ENCODE measurements at places on chromosomes 5 and 9. TPM values are rescaled to one million over a fixed set of nuclear protein-coding genes. Genes with fewer than 3 reads are reported as not detected.

DNA sequence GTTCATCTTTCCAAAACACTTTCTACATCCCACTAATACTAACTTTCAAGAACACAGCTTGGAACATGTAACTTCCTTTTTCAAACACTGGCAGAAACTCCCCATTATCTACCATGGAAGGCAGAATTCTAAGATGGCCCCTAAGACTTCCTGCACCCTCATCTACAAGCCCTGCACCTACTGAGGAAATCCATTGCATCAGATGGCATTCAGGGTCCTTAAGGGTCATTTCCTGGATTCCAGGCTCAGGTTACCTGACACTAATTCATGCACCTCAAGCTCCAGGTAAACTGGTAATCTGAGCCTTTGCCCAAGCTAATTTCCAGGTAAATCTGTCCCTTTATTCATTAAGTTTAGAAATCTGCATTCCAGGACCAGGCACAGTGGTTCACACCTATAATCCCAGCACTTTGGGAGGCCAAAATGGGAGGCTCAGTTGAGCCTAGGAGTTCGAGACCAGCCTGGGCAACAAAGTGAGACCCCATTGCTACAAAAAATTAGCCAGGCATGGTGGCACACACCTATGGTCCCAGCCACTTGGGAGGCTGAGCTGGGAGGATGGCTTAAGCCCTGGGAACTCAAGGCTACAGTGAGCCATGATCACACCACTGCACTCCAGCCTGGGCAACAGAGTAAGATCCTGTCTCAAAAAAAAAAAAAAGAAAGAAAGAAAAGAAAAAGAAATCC, 91.6 kb downstream of the NFIB start:
- no peaks in the 10 kb centered on the region for H3K4me1 ChIP-seq
- no peak for DNase-seq
- H3K27ac ChIP-seq: no peak overlapping the region
- no peak overlapping the region for H3K4me3 ChIP-seq
- H3K27me3 ChIP-seq: peaks cover 7% of the 10 kb centered on the region

DNA sequence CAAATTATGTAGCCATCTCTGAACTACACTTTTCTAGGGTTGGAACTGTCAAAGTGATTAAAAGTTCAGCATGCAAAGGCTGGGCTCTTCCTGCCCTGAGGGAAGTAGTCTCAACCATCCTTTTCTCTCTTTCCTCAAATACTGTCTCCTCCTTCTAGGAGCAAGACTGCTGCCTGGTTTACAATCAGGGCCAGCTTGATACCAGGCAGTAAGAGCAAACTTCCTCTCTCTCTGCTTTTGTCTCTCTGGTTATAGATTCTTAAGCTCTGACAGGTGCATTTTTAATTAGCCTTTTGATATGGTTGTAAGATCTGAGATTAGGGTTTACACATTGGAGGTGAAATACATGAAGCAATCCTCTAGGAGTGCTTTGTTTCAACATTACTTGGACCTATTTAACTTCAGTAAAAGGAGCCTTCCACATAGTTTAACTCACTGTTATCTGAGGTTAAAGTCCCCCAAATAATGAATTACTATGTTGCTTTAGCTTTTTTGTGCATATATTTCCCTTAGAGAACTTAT, 436.1 kb downstream of the SPATA31D1 start:
- no peaks in the 10 kb centered on the region for H3K27me3 ChIP-seq
- no peak for DNase-seq
- H3K4me1 ChIP-seq: no peaks in the 10 kb centered on the region

DNA sequence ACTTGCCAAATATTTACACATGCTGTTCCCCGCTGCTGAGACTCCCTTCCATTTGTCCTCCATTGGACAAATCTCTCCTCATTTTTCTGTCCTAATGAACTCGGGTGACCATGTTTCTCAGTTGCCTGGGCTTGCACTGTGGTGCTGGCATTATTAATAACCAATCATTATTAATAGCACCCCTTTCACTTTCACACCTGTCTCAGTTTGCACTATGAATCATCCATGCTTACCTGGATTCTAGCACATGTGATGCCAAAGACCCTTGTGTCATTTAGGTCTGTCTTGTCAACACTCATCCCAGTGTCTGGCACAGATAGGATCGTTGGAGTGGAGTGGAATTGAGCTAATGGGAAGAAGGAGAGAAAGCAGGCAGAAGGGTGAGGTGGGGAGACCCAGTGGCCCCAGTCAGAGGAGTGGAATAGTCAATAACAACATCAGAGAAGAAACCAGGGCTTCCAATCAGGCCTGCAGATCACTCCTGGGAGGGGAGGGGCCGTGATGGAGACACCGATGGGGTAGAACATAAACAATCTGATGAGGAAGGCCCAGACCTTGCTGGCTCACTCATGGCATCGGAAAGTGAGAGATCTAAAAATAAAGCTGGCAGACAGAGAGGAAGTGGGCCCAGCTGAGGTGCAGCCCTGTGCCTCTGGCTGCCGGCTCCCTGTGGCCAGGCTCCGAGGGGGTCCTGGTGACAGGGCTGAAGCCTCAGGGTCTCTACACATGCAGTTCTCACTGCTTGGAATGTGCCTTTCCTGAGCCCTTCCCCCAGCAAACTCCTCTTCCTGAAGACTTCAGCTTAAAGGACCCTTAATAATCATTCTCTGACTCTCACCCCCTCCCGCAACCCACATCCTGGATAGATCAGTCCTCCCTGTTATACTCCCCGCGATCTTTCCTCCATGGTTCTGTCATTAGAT, 33.5 kb upstream of the CRB2 start:
- H3K4me1 ChIP-seq: peaks cover 31% of the 10 kb centered on the region
- no peaks in the 10 kb centered on the region for H3K27me3 ChIP-seq
- H3K4me3 ChIP-seq: peak overlapping the region; percentile 25
- H3K27ac ChIP-seq: peak overlapping the region; percentile 80
- peak; percentile 84 for DNase-seq
- no peaks in the 10 kb centered on the region for H3K36me3 ChIP-seq

GRCh38 chr5:64166201-64166959, 737 bp downstream of the RNF180 start:
- peak overlapping the region; percentile 29 for H3K4me3 ChIP-seq
- H3K27ac ChIP-seq: no peak overlapping the region
- peaks cover 2% of the 10 kb centered on the region for H3K36me3 ChIP-seq
- H3K4me1 ChIP-seq: peaks cover 8% of the 10 kb centered on the region
- H3K27me3 ChIP-seq: peaks cover 26% of the 10 kb centered on the region
- DNase-seq: no peak

GRCh38 chr9:106920701-106921283, 57.8 kb downstream of the ZNF462 start:
- H3K4me1 ChIP-seq: peaks cover 12% of the 10 kb centered on the region
- H3K27ac ChIP-seq: no peak overlapping the region
- H3K27me3 ChIP-seq: no peaks in the 10 kb centered on the region
- no peak overlapping the region for H3K4me3 ChIP-seq
- H3K36me3 ChIP-seq: no peaks in the 10 kb centered on the region

GRCh38 chr5:53017383-53017782, 28.2 kb downstream of the ITGA2 start:
- peaks cover 11% of the 10 kb centered on the region for H3K4me1 ChIP-seq
- H3K27me3 ChIP-seq: peaks cover 5% of the 10 kb centered on the region
- no peak overlapping the region for H3K27ac ChIP-seq
- no peak for DNase-seq

DNA sequence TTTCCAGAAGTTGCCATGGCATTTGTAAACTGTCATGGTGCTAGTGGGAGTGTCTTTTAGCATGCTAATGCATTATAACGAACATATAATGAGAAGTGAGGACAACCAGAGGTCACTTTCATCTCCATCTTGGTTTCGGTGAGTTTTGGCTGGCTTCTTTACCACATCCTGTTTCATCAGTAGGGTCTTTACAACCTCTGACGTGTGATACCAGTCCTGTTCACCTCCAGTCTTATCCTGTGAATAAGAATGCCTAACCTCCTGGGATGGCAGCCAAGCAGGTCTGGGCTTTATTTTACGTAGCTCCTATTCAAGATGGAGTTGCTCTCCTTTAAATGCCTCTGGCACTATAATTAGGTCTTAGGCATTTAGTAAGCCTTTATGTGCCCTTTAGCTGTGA, 20.4 kb upstream of the RFK start:
- H3K36me3 ChIP-seq: peaks cover 2% of the 10 kb centered on the region
- H3K27ac ChIP-seq: no peak overlapping the region
- no peak for DNase-seq
- no peak overlapping the region for H3K4me3 ChIP-seq

DNA sequence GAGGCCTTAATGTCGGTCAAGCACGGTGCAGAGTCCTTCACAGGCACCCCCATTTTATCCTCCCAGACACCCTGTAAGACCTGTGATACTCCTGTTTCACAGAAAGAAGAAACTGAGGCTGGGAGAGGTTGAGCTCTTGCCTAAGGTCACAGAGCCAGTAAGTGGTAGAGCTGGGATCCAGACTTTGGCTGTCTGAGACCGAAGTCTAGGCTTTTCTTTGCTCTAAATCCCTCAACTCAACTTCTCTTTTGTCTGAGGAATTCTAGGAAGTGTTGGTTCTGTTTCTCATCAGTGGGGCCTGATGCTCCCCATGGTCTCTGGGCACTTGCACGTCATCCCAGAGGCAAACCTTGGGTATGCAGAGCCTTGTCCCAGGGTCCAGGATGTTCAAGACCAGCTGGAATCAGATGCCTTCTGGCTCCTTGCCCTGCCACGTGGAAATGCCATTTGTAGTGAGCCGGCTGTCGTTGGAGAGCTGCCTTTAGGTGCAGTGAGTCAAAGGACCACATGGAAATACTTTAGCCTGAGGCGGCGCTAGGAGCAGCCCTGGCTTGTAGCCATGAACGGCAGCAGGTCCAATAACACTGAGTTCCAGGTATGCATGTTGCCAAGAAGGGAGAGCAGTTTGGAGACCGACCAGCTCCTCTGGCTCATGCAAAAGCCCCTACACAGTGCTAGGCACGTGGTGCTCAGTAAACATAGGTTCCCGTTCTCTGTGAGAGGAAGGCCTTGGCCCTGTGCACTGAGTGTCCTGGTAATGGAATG, 9.2 kb downstream of the DCANP1 start:
- no peak overlapping the region for H3K4me3 ChIP-seq
- H3K27me3 ChIP-seq: no peaks in the 10 kb centered on the region
- no peak for DNase-seq
- H3K36me3 ChIP-seq: no peaks in the 10 kb centered on the region

DNA sequence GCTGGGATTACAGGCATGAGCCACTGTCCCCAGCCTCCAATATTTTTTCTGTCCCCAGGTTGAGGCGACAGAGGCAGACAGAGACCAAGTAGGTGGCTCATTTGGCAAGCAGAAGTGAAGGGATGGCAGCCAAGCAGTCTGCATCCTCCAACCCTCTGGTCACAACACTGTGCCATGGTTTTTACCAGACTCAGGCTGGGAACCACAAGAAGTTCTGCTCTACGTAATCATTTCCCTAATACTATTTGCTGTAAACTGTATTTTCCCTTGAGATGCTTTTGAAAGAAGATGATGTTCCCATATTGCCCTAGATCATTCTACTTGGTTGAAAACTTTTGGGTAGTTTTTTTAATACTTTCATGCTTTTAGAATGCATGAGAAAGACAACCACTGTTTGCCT, 40.5 kb downstream of the PTTG1 start:
- H3K4me1 ChIP-seq: peaks cover 44% of the 10 kb centered on the region
- H3K36me3 ChIP-seq: no peaks in the 10 kb centered on the region
- no peak for DNase-seq
- H3K4me3 ChIP-seq: no peak overlapping the region

ADAMTS12 gene
- total RNA-seq: not detected

ACER2 gene
- 2.2 TPM for total RNA-seq

All from activated naive CD4-positive, alpha-beta T cell treated with anti-CD3 and anti-CD28 coated beads for 36 hours (primary cell).